ENCODE measurements at places on chromosomes 1 and 21.

DNA sequence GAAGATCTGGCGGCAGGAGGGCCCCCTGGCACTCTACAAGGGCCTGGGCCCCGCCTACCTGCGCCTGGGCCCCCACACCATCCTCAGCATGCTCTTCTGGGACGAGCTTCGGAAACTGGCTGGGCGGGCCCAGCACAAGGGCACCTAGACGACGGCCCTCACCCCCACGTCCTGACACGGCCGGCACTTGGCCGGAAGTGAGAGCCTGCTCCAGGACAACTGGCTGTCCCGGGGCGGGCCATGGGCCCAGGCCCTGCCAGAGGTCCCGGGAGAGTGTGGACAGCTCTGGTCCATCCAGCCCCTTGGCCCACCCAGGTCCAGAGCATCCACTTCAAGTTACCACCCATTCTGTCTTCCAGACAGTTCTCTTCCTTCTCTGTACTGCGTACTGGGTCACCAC is 3.0 kb upstream of the TMEM82 start:
- no peak for DNase-seq

DNA sequence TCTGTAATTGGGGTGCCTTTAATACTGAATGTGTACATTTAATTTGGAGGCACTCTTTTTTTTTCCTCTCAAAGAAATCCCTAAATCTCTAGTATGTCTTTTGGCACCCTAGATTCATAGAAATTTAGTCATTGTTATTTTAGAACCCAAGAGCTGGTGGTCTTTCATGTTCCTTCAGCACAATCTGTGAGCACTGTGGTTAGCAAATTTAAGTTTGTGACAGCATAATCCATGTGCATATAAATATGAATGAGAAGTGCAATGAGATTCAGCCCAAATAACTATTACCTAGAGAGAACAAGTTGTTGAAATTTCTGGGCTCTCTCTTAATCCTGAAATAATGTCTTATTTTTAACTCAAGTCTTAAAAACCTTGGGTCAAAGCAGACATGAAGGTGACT is 4.5 kb downstream of the PPP1R8 start:
- no peak for DNase-seq

- DNase-seq, result peak; percentile 29
Observed at GRCh38 chr1:173410133-173410793, 66.9 kb upstream of the PRDX6 start.

- DNase-seq, result peak; percentile 48
Observed at GRCh38 chr21:34198231-34199120, 125.1 kb downstream of the MRPS6 start.

- DNase-seq, result no peak
Observed at GRCh38 chr21:36929622-36930021, 36.8 kb downstream of the HLCS start.

DNA sequence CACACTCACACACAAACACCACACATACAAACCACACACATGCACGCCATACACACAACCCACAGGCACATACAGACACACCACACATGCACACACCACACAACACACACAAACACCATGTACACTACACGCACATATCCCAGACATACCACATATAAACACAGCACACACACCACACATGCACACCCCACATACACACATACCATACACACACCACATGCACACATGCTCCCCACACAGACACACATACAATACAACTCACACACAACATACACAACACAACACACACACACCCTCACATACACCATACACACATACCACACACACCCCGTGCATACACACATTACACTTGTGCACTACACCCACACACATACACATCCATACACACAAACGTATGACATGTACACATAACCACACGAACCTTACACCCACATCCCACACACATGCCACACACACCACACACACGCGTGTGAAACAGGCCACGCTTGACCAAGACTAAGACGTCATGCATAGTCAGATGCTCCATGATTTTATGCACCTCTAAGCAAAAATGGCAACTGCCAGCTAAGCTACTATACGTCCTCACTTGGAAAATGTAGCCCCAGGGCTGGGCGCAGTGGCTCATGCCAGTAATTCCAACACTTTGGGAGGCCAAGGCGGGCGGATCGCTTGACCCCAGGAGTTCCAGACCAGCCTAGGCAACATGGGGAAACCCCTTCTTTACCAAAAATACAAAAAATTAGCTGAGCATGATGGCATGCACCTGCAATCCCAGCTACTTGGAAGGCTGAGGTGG is 77.4 kb upstream of the TMPRSS2 start:
- no peak for DNase-seq

DNA sequence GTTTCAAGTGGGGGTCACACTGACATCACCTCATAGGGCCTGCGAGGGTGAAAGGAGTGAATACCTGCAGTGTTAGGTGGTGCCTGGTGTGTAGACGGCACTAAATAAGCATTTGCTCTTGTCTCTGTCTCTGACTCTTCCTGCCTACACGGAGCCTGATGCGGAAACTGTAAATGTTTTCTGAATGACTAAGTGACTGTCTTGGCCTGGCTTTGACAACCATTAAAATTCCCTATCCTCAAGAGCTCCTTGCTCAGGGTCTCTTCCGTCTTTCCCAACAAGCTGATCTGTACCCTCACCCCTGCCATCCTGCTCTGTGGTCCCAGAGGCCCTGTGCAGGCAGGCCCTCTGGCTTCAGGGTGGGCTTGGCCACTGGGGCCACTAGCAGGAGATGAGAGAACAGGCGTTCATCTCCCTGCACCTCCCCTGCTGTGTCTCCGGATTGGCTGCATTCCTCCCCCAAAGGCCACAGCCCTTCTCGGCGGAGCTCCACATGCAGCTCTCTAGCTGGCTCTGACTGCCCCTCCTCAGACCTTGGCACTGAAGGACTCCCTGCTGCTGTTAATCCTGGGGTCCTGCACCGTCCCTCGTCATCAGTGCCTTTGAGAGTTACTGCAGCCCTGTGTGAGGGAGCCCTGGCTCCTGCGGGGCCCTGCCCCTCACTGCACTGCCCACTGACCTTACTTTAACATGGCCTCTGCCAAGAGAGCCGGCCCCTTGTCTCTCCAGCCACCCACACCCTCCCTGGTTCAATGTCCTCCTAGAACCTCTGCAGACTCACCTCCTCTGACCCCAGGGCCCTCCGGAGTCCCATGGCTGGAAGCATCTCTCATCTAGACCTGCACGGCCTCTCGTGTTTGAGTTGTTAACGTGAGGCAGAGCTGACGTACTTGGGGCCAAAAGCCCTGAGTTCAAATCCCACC is 211.1 kb downstream of the MATN1 start:
- DNase-seq, result no peak

- DNase-seq, result no peak
Observed at GRCh38 chr21:33396436-33396835, 6.8 kb upstream of the IFNGR2 start.

Measured in CD4-positive, alpha-beta T cell treated with Interleukin-4 for 1 hour (primary cell).